HepG2 (cell line): ENCODE measurements at places on chromosomes 6 and 20. TPM values are rescaled to one million over a fixed set of nuclear protein-coding genes. Genes with fewer than 3 reads are reported as not detected.

Gene GSTA3
- not detected in 2 replicates for total RNA-seq

DNA sequence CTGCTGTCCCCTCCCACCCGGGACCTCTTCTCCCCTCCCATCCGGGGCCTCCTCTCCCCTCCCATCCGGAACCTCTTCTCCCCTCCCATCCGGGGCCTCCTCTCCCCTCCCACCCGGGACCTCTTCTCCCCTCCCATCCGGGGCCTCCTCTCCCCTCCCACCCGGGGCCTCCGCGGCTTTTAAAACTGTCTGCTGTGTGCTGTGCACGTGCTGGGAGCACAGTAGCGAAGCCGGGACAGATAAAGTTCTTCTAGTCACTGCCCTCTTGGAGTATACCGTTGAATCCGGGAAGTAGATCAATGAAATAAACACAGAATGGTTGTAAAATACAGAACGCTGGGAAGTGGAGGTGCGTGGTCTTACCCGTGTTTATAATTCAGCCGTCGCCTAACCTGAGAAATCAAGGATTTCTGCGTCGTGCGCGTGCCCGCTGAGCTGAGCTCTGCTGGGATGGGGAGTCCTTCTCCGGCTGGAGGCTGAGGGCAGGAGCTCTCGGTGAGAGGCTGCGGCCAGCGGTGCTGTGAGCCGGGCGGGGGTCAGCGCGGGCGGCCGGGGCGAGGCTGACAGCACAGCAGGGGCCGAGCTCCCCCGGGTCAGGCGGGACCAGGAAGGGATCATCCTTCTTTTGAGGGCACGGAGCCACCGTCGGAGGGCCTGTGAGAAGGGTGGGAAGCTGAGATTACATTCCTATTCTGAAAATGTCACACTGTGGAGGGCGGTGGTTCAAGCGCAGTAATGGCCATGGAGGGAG lies 19.6 kb upstream of the KIF25 start:
- H3K27me3 ChIP-seq = no peaks in the 10 kb centered on the region; the same call in 2 of the 3 replicates
- H3K27ac ChIP-seq = no peak overlapping the region
- no peaks in the 10 kb centered on the region for H3K36me3 ChIP-seq
- no peak for DNase-seq
- H3K4me3 ChIP-seq = no peak overlapping the region

Gene HLA-DPB1
- not detected in 2 replicates for total RNA-seq

Gene PSORS1C2
- not detected in 2 replicates for total RNA-seq

Gene C20orf144
- 0.09 and 0.14 TPM in 2 replicates for total RNA-seq
